ENCODE measurements at places on chromosomes 3 and 15.

DNA sequence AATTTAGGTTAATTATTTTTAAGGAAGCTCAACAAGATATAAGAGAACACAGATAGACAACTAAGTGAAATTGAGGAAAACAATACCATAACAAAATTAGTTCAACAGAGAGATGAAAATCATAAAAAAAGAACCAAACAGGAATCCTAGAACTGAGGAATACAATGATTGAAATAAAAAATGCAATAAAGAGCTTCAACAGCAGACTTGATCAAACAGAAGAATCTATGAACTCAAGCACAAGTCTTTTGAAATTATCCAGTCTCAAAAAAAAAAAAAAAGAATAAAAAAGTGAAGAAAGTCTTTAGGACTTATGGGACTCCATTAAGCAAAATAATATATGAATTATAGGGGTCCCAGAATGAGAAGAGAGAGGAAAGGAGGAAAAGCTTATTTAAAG is 42.0 kb upstream of the GNB4 start:
- no peak for DNase-seq

GRCh38 chr3:9703240-9703639 is 393 bp upstream of the CPNE9 start:
- no peak for DNase-seq

DNA sequence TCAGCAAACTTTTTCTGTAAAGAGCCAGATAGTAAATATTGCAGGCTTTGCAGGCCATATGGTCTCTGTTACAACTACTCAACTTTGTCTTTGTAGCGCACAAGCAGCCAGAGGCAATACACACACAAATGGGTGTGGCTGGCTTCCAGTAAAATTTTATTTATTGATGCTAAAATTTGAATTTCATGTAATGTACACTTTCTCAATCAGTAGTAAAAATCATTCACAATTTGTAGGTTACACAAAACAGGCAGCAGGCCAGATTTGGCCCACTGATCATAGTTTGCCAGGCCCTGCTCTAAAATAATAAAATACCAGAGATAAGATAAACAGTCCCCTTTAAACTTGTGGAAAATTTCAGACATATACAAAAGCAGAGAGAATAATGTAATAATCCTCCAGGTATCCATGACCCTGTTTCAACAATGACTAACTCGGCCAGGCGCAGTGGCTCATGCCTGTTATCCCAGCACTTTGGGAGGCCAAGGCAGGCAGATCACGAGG is 330.3 kb downstream of the SHQ1 start:
- no peak for DNase-seq

DNA sequence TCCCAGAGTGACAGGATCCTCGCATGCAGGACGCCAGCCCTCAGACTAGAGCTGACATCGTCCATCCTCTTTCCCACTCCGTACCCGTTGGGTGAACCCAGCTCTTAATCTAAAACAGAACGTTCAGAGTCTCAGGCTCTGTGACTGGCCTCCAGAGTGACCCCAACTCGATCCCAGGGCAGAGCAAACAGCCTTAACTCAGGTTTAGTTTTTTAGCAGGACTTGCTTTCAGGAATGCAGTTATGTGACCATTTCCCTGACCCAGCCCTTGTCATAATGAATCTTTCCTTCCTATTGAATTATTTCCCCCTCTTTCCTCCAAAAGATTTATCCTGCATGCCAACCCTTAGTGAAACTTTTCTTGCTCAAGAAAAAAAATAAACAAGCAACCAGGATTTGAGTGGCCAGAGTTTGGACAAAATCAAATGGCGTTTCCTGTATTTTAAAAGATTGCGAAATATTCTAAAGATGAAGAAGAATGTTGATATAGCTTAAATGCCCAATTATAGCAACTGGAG is 47.8 kb upstream of the RARB start:
- DNase-seq = no peak

GRCh38 chr3:169007145-169007544 is 656.4 kb downstream of the MECOM start:
- no peak for DNase-seq

DNA sequence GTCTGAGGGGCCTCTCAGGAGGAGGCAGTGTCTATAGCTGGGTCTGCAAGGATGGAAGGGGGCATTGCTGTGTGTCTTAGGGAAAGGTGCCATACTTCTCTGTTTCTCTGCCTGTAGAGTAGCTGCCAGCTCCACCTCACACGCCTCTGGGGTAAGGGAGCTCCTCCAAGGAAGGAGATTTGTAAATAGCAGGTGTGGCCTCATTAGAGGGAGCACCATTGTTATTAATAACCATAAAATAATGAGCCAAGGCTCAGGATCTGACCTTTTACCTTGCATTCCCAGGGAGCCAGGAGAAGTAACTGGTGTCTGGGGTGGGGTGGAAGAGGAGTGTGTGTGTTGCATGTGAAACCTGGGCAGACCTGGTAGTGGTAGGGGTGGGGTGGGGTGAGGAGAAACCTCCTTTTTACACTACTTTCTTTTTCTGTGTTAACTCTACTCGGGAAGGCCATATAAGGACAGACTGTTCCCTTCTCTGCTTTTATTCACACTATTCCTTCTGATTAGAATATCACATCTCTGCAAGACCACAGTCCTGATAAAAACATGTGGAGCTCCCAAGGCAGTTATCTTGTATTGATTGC is 2.2 kb upstream of the C15orf39 start:
- DNase-seq = no peak

DNA sequence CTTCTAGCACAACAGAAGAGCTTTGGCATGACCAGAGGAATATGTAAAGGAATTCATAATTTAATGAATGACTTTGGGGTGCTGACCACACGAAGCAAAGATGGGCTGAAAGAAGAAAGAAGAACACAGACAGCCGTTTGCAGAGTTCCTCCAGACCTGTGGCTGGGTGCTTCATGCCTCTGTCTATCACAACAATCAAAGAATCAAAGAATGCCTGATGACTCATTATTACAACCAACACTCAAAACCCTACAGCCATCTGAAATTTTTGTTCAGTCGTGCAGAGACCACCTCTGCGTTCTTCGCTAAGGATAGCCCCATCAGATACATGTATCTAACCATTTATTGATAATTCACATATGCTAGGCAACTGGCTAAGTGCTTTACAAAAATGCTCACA is 129.0 kb upstream of the PRICKLE2 start:
- no peak for DNase-seq

- DNase-seq = no peak
Observed at GRCh38 chr3:117856354-117856753, 1146.8 kb downstream of the TUSC7 start.

GRCh38 chr15:51075364-51075763 is 19.3 kb downstream of the TNFAIP8L3 start:
- DNase-seq = no peak

GRCh38 chr3:99325402-99325801 is 313.0 kb upstream of the COL8A1 start:
- DNase-seq = no peak

DNA sequence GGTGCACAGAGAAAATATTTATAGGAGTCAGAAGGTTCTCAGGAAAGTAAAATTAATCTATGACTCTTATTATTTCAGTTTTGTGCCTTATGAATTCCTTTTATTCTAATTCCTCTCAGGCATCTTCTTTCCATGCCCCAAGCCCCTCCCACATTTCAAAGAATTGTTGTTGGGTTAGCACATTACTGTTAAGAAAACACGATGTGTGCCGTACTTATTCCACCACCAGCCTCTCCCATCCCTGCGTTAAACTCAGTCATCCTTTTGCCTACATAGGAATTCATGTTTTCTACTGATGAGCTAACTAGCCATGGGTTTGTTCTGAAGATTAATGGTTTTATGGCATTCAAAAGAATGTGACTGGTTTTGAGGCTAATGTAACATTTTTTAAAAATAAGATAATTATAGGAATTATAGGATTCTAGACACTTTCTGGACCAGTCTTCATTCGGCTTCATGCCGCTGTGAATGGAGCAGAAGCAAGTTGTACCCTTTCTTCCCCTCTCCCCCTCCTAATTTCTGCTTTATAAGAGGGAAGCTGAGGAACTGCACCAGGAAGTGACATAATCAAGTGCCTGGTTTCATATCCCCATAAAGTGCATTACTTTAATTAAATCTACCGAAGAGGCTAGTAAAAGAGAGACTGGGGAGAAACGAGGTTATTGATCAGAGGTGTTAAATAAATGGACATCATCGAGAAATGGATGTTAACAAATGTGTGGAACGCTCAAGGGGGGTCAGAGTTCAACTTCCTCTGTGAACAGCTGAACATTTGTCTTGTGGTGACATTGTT is 12.3 kb upstream of the MB21D2 start:
- DNase-seq = no peak

DNA sequence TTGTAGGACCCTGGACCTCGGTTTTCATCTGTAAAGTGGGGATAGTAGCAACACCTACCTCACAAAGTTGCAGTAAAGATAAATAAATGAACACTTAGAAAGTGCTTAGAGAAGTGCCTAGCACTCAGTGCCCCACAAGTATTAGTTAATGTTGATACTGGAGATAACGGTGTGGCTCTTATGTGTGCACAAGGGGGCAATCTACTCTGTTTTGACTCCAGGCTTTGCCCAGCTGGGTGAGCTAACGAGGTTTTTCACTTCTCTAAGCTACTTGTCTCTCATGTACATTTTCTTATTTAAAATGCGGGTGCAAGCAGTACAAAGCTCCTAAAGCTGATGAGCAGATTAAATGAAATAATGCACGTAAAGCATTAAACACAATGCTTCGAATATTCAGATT is 193.5 kb upstream of the ICE2 start:
- DNase-seq = no peak

- DNase-seq = no peak
Observed at GRCh38 chr3:16069149-16069922, 105.1 kb upstream of the GALNT15 start.

GRCh38 chr3:31959251-31959650 is 21.8 kb downstream of the OSBPL10 start:
- no peak for DNase-seq

DNA sequence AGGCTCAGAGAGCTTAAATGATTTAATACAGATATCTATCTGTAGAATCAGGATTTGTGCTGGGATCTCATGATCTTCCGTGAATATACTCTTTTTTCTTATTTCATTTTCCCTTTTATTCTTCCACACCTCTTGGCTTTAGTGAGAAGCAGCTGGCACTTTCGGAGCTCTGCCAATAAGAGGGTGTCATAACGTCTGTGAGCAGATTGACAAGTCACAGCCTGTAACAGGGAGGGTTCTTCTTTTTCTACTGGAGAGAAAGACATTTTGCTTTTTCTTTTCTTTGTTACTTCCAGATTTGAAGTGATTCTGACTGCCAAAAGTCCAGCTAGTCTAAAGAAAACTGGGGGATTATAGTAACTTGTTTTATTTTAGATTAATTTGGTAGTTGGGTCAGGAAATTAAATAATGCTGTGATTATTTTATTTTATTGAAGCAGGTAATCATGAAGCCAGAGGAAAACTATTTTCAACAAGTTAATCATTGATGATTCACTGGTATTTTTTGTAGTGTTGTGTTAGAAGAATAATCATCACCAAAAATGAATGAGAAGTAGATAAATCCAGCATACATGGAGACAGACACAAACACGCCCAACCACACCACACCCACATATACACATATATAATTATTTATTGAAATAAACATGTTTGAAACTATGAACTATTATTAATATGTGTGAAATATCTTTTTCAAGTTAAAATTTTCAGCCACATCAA is 69.8 kb downstream of the TNFAIP8L3 start:
- no peak for DNase-seq

GRCh38 chr15:29731865-29732264 is 90.4 kb downstream of the TJP1 start:
- DNase-seq = no peak

DNA sequence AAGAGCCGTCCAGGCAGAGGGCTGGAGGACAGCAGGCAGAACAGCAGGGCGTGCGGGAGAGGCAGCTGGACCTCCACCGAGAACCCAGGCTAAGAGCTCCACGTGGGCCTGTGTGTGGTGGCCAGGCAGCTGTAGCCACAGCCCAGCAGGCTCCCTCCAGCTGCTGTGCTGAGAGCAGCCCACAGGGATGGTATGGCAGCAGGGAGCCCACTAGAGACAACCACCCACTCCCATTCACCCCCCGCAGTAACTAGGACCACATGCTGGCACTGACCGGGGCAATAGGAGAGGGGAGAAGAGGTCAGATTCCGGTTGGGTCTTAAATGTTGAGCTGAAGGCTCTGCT is 25.6 kb upstream of the MUSTN1 start:
- DNase-seq = no peak

DNA sequence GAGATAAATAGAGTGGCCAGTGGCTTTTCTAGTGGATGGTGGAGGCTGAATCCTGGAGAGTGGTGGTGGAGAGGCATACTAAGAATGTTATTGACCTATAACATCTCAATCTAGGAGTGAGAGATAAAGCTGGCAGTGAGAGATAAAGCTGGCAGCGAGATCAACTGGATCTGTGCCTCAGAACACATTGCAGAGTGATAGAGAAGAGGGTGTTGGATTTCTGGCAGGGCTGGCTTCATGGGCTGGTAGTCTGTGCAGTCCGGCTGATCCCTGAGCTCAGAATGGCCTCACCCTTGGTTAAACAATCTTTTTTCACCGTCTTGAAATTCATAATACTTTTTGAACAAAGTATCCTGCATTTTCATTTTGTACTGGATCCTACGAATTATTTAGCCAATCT is 221.2 kb downstream of the NLGN1 start:
- DNase-seq = no peak

- DNase-seq = peak; percentile 55
Observed at GRCh38 chr15:92797168-92798052, 102.7 kb upstream of the CHD2 start.

DNA sequence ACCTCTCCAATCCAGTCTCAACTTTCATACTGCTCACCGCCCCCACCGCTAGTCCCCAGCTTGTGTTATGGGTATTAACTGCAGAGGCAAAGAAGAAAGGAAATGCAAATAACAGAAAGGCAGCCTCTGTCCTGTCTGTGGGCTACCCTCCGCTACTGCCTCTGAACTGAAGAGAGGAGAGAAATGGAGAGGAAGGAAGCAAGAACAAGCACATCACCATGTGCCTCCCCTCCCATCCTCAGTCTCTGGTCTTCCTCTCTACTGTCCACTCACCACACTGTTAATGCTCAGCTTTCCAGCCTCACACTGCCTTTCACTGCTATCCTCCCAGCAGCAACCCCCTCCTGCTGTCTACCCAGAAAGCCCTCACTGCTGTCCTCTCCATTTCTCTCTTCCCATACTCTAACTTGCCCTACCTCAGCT is 139.0 kb upstream of the SLC2A2 start:
- no peak for DNase-seq

- no peak for DNase-seq
Observed at GRCh38 chr3:193761969-193762368, 169.0 kb downstream of the OPA1 start.

DNA sequence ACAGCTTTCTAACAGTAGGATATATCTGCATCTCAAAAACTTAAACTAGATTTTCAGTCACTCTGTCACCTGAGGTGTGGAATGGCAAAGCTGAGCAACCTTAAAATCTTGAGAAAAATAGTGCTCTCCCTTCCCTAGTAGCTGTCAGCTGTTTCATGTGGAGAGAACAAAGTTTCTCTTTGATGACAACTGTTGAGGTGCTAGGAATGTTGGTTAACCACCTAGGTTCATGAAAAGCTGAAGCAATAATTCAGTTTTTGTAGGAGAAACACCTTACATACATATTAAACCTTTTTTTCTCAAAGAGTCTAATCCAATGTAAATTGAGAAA is 40.8 kb downstream of the TCF12 start:
- DNase-seq = no peak

- DNase-seq = no peak
Observed at GRCh38 chr3:15753056-15753710, 44.6 kb downstream of the ANKRD28 start.
